ENCODE measurements at places on chromosomes 13 and 19.
A peak's percentile ranks its signal among the peaks of the same experiment; 100 is the strongest.

GRCh38 chr13:106145997-106146864 lies 389.2 kb downstream of the EFNB2 start:
- no peak for DNase-seq

DNA sequence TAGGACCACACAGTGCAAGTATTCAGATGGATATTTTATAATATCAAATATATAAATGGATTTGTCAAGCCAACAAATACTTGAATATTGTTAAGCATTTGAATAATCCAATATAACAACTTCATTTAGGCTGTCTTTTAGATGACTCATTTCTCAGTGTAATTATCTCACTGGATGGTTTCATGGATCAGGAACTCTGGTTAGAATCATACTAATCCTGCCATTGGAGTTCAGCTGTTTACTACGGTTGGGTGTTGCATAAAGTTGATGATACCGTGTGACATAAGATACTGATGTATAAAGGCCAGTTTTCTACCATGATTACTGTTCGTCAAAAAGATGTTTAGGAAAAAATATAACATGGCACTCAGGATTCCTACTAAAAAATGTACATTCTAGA lies 196.3 kb downstream of the TSHZ3 start:
- no peak for DNase-seq

DNA sequence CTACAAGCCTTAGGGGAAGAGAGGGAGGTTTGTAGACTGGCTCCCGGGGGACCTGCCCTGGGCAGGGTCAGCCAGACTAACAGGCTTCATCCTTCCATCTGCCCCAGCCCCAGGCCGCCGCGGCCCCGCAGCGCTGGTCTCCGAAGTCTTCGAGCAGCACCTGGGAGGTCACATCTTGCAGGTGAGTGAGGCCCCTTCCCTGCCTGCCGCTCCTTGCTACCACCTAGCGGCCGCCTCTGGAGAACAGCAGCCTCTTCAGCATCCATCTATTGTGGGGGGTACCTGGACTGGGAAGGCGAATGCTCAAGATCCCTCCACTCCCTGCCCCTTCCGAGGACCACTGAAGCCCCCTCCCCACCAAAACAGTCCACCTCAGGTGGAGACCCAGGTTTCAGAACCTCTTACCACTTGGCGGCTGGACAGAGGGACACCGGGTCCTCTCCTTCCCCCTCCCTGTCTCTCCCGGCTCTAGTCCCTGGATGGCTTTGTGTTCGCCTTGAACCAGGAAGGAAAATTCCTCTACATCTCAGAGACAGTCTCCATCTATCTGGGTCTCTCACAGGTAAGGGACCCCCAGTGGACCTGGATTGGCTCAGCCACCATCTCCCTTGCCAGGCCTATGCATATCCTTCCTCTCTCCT lies 12.7 kb downstream of the NPAS1 start:
- peak; percentile 36 for DNase-seq

- DNase-seq, result no peak
Measured at GRCh38 chr19:5288347-5288739, 52.3 kb downstream of the PTPRS start.

DNA sequence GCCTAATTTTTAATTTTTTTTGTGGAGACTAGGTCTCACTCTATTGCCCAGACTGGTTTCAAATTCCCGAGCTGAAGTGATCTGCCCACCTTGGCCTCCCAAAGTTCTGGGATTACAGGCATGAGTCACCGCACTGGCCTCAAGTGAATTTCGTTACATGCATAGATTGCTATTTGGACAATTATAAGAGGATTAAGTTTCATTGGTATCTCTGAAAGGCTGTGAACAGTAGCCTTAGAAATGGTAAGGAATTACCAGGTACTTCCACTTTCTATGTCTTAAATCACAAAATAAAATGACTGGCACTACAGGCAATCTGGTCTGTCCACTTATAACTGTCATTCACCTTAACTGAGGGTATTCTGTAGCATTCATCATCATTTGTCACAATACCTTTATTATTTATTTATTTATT lies 2.9 kb upstream of the CCDC9 start:
- no peak for DNase-seq

GRCh38 chr19:58277748-58278540 lies 811 bp upstream of the ZNF8 start:
- DNase-seq, result no peak

GRCh38 chr13:61830475-61830874 lies 414.8 kb upstream of the PCDH20 start:
- DNase-seq, result no peak

DNA sequence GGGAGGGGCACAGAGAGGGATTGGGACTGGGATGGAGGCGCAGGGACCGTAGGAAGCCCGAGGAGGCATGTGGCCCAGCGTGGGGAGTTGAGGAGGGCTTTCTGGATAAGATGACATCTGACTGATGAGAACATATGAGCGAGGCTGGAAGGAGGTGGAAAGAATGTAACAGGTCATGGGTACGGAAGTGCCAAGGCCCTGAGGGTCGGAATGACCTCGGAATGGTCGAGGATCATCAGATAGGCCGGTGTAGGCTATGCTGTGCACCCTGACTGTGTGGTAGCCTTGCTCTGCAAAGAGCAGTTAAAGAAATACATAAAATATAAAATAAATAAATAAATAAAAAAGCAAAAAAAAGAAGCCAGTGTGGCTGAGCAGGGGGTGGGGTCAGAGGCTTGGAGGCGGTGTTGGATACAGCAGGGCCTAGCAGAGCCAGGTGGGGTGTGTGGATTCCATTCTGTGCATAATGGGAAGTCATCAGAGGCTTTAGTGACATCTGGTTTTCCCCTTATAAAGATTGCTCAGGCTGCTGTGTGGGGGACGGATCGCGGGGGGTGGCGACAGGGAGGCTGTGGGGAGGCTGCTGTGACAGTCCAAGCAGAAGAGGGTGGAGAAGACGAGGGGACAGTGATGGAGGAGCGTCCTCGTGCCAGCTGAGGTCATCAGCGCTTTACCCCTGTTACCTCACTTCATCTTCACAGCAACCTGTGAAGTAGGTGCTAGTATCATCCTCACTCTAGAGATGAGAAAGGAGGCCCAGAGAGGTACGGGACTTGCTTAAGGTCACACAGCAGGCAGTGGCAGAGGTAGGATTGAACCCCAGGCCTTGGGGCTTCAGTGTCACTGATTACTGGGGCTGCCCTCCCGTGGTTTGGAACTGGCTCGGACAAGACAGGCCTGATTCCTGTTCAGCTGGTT lies 5.0 kb downstream of the PAK4 start:
- DNase-seq, result no peak

DNA sequence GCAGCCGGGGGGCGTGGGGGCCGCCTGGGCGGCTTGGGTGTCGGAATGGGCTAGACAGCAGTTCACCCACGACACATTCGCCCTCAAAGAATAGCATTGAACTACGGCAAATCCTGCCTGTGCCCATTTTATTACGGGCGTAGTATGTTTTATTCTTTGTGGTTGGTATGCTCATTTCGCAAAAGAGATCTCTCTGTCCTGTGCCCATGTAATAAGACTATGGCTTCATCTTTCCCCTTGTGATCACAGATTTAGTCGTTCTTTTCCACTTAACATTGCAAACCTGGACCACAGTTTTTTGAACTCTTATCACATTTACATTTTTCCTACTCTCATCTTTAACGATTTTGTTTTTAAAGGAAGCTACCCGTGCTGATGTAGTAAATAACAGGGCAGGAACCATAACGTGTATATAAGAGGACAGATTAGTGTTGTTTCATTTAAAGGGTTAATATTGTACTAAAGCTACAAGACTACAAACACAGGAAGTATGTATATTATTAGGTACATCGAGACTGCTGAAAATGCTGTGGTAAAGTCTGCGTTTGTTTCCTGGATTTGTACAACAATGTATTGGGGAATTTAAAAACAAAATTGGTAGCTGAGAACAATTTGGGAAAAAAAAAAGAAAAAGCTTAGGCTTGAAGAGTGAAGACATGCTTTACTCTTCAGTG lies 3.2 kb upstream of the MYCBP2 start:
- DNase-seq, result no peak

DNA sequence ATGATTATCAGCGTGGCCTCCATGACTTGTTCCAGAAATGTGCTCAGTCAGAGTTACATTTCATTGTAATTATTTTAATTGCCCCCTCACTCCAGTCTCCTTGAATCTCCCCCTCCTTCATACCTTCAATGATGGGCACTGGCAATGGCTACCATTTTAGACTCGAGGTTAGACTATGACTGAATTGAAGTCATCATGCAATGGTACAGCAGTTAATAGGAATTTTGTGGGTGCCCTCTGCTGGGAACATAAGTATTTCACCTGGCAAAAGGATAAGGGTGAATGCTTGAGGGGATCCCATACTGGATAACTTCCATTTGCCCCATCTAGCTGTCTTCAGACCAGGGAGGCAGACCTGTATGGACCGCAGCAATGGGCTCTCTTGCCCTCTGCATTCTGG lies 32.2 kb upstream of the USP12 start:
- no peak for DNase-seq

DNA sequence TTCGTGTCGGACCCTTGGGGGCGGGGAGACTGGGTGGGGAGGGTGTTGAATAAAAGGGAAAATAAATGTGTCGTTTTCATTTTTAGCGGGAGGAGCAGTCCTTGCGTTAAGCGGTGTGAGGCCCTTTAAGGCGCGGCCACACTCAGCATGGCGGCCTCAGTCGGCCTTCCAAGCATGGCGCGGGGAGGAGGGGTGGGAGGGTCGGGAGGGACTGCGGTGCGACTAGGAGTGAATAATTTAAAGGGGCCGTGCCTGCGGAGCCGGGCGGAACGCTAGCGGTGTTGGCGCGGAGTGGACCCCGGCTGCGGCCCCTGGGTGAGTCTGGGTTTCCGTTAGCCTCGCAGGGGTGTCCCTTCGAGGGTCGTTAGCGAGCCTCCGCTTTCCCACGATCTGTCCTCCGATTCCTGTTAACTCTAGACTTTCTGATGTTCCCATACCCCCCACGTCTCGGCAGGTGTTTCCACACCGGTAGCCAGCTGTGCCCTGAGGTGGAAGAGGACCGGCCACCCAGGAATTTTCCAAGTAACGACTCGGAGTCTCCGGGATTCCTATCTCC lies 1.5 kb upstream of the PNPLA6 start:
- peak; percentile 72 for DNase-seq

- DNase-seq, result no peak
Measured at GRCh38 chr19:14416817-14417231, 2.3 kb downstream of the DDX39A start.

DNA sequence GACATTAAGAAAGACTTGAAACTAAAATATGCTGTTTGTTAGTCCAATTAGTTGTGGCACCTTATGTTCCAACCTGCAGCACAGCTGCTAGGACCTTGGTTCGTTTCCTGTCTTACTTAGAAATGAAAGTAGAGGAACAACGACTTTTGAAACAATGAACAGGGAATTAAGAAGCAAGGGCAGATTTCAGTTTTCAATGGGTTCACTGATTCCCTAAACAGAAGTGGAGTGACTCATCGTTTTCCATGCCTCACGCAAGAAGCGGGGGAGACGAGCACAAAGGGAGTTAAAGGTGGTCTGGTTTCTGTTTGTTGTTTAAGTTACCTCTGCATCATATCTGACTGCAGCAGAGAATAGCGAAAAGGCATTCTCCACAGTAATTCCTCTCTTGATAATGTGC lies 44.8 kb downstream of the PHF11 start:
- DNase-seq, result no peak

- no peak for DNase-seq
Measured at GRCh38 chr13:35479038-35479492, 2.6 kb upstream of the MAB21L1 start.

- no peak for DNase-seq
Measured at GRCh38 chr19:29121684-29122083, 91.3 kb downstream of the UQCRFS1 start.

DNA sequence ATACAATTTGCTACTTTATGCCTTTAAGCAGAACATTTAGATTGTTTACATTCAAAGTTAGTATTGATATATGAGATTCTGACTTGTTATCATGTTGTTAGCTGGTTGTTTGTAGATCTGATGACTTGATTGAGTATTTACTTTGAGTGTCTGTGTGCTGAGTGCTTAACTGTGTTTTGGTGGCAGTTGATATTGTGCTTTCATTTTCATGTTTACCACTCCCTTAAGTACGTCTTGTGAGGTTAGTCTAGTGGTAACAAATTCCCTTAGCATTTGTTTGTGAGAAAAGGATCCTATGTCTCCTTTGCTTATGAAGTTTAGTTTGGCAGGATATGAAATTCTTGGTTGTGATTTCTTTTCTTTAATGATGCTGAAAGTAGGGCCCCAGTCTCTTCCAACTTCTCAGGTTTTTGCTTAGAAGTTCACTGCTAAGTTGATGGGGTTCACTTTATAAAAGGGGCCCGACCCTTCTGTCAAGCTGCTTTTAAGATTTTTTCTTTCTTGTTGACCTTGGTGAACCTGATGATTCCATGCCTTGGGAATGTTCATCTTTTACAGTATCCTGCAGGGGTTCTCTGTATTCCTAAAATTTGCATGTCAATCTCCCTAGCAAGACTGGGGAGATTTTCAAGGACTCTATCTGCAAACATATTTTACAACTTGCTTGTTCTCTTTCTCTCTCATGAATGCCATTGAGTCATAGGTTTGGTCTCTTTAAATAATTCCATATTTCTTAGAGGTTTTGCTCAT lies 1095.4 kb upstream of the PCDH20 start:
- no peak for DNase-seq

DNA sequence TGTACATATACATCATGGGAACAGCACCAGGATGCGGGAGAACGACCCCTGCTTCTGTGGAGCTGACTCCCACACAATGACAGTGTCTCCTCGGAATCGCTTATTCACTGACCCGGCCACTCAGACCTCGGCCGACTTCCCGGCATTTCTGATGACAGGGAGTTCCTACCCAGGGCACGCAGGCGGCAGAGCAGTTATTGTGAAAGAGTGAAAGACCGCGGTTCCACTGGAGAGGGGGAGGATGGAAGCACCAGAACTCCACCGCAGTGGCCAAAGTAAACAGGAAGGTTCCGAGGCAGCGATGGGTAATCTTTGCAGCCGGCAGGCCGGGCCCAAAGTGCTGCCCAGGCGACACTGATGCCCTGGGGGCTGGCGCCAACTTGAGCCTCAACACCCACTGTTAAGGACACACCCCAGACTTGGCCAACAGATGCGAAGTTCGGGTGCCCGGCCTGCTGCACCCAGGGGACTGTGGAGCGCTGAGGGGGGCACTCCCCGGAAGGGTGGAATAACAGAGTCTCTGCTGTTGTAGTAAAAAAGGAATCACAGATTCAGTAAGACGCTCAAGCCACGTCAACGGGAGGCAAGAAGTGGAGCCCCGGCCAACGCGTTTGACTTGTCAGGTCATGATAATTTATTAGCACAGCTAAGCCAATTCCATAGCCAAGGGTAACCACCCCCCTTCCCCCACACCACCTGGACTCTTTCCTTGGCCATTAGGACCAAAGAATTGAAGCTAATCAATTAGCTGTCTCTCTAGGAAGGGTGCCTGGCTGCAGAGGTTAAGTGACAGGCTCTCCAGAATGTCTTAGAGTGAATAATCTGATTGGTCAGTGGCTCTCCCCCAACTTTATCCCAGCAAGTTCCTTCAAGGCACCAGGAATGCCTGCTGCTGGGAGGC lies 5.8 kb downstream of the MLLT1 start:
- DNase-seq, result no peak

DNA sequence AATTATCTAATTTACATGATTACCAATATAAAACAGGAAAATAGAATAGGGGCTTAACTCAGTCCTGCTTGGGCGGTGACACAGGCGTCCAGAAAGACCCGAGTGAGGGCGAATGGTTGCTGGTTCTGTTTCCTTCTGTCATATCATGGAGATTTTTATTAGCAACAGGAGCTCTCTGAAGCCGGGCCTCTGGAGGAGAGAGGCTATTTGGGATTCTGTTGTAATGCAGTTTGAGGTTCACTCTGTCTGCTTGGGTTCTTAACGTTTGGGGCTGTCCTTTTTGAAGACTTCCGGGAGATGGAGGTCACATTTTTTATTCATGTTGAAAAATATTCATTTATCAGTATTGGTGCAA lies 115.7 kb upstream of the ZNF536 start:
- no peak for DNase-seq

GRCh38 chr13:77479326-77479725 lies 56.2 kb upstream of the SCEL start:
- DNase-seq, result no peak

Measured in stimulated activated CD8-positive, alpha-beta memory T cell treated with anti-CD3 and anti-CD28 coated beads, Interleukin-12 subunit alpha, Interleukin-12 subunit beta, amount 100 ng/mL, for 1 hour (primary cell).